Esophagus squamous epithelium (tissue), 5 donors: ENCODE measurements at places on chromosomes 1 and 21. TPM values are rescaled to one million over a fixed set of nuclear protein-coding genes. Genes with fewer than 3 reads are reported as not detected.

GRCh38 chr1:47972864-47973432 lies 24.2 kb downstream of the TRABD2B start:
- no peak for DNase-seq

DNA sequence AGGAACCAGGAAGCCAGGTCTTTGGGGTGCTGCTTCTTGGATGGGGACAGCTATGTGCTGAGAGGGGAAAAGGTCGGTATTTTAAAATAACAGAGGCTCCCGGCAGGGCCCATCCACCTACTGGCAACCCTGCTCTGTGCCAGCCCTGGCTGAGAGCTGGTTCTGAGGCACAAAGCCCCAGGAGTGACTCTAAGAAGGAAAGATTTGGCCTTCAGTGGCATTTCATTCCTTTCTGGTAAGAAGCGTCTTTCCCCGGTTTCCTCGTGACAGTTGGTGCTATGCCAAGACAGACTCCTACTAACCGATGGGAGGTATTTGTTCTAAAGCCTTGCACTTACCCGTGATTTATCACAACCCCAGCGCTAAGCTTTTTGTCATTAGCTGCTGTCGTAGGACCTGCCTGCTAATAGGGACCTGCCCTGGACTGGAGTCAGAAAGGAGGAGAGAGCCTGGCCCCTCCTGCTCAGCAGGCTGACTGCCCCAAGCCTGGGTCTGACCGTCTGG lies 123.1 kb upstream of the ADAR start:
- DNase-seq = no peak

SLC30A2 gene
- total RNA-seq = not detected

DNA sequence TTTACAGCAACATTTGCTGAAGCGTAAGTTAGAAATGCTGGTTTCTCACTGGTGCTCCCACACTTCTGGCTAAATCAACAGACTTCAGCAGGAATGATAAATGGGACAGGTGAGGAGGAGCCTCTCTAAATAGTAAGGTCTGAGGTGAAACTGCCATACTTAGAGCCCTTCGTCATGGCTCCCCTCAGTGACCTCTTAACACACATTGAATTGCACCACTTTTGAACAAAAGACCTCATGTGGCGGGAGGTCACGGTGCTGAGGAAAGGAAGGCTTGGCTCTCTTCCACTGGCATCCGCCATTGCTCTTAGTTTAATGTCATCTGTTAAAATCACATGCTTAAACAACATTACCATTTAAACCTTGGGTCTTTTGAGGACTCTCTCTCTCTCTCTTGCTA lies 3.4 kb downstream of the MAP3K7CL start:
- no peak for DNase-seq

GRCh38 chr1:51850420-51851223 lies 27.9 kb downstream of the NRDC start:
- no peak for DNase-seq

DNA sequence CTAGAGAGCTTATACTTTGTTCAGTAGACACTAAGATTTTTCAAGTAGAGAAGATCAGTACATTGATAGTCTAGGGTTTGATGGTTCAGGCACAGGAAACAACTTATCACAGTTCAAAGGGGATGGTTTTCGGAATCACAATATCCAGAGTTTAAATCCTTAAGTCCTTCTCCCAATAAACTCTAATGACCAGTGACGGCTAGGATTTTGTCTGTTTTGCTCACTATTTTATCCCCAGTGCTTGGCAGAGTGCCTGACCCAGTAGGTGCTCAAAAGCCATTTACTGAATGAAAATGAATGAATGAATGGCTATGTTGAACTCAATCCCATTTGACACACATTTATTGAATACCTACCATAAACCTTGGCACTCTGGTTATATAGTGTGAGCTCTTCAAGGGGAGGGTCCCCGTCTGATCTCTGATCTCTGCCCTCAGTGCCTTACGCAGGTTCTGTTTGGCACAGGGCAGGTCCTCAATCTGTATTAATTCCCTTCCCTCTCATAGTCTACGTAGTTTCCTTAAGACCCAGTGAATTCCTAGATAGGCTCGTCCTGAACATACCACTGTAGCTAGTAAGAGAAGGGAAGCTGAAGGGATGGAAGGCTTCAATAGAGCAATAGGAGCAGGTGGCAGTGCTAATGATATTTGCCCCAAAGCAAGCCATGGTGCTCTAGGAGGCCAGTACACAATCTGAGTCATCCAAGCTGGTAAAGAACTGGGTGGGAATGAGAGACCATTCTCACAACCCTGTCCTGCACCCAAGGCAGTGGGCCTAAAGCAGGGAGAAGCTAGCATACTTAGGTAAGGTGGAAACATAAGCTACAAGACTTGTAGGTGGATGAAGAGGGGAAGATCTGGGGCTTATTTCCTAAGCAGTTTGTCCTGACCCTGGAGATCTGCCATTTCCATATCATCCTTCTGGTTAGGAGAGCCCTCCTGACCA lies 53.4 kb downstream of the DMAP1 start:
- no peak for DNase-seq
